ENCODE measurements at places on chromosomes 12 and 14.
A peak's percentile ranks its signal among the peaks of the same experiment; 100 is the strongest.

- no peak for DNase-seq
Measured at GRCh38 chr12:10218021-10218420, 5.3 kb downstream of the GABARAPL1 start.

DNA sequence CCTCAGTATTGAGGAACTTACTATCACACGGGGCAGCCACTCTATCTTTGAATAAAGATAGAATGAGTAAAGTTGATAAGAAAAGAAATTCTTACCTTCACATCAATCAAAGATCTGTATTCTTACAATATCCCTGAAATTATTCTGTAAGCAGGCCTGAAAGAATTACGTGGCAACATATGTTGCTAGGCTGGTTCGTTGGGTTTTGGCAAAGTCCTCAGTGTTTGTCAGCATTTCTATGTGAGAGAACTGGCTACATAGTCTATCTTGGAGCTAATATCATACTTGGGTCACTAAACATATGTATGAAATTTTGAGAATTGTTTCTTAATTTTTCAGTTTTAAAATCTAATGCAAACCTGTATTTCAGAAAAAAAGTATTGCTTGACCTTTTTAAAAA is 412.2 kb upstream of the GARIN6 start:
- DNase-seq, result no peak

DNA sequence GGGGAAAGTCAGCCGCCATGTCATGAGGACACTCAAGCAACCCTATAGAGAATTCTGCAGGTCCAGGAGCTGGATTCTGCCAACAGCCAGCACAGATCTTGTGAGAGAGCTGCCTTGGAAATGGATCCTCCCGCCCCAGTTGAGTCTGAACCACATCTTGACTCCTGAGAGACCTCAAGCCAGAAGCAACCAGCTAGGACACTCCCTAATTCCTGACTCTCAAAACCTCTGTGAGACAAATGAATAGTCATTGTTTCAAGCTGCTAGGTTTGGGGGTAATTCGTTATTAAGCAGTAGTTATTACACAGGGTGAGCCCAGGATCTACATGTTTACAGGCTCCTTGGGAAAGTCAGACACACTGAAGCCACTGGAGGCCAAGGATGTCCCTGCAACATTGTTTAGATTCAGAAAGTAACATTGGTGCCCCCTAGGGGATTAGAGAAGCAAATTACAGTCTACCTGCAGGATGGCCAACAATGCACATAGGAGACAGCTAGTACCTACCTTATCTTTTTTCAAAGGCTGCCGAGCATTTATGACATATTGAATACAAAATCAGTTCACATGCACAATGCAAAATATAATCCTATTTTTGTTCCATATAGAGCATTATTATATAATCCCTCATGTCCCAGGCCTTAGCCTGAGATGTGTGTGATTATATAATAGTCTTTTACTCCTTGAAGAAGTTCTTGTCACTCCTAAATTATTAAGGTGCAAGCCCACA is 57.9 kb upstream of the FICD start:
- peak; percentile 45 for DNase-seq

- no peak for DNase-seq
Measured at GRCh38 chr12:102776041-102776440, 141.0 kb downstream of the PAH start.

DNA sequence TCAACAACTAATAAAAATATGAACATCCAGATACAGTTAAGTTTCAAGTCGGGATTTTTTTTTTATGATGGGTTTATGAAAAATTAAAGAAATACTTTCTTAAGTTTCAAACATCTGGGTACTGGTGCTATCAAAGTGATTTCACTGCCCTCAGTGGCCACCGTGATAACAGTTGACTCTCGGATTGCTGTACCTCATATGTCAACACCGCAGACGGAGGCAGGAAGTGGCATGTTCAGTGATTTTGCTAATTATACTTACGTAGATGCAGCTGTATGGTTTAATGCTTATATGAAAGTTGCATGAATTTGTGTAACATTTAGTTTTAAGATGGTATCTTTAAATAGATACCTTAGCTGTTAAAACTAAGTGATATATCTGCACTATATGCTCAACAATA is 20.8 kb upstream of the FBLN5 start:
- DNase-seq, result no peak

GRCh38 chr12:25859976-25860375 is 98.5 kb upstream of the RASSF8 start:
- no peak for DNase-seq

GRCh38 chr12:90910958-90911357 is 44.0 kb downstream of the CCER1 start:
- no peak for DNase-seq

DNA sequence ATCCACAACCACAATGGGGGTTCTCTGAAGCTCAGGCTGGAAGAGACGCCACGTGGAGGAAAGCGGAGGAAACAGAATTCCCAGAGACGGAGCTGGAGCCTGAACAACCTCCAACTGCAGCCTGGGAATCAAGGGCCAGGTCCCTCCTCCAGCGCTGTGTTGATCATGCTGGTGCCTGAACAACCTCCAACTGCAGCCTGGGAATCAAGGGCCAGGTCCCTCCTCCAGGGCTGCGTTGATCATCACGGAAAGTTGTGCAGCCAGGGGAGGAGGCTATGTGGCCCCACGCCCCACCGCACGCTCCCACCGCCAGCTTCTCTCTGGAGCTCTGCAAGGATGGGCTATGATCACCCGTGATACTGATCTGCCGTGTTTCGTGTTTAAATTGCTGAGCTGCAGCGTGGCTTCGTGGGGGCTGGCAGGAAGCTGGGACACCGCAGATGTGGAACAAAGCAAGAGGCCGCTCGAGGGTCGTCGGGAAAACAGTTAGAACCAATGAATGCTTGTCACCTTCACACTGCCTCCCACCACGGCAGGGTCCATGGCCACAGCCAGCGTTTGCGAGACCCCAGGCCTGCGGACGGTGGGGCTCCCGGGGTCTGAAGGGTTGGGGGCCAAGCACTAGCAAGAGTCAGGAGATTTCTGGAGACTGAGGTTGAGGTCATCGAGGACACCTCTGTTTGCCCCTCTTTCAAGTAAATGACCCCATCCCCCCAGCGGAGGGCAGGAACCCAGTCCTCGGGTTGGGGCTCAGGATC is 51.8 kb upstream of the FBRSL1 start:
- no peak for DNase-seq

DNA sequence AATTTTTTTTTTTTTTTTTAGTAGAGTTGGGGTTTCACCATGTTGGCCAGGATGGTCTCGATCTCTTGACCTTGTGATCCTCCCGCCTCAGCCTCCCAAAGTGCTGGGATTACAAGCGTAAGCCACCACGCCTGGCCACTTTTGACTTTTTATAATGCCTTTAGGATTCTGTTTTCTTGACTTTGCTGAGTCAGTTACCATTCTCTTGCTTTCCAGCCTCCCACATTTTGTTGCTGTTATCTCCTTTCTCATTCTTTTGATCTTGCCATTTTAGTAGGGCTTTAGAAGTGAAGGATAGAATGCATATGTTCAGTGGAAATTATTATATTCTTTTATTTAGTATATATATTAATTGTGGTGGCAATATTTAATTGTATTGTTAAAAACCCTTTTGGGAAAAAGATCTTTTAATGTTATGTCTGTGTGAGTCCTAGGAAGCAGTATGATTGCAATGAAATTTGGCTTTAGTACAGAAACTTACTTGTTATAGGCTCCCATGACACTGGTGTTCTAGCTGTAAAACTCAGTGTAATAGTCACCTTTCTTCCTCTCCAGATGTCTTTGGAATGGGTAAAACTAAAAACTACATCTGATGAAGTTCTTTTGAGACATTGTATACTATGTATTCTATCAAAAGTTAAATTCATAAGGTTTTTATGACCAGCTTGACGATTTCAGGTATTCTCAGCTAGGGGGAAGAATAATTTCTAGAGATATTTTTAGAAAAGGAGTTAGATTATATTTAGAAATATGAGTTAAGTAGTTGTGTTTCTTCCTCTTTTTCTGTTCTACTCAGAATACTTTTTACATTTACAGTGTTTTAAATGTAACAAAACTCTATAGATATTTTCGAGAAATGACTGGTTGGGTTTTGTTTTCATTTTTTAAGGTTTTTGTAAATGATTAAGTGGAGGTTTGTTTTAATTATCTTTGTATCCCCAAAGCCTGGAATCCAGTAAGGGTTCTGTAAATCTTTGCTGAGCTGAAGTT is 74.7 kb downstream of the APAF1 start:
- no peak for DNase-seq

DNA sequence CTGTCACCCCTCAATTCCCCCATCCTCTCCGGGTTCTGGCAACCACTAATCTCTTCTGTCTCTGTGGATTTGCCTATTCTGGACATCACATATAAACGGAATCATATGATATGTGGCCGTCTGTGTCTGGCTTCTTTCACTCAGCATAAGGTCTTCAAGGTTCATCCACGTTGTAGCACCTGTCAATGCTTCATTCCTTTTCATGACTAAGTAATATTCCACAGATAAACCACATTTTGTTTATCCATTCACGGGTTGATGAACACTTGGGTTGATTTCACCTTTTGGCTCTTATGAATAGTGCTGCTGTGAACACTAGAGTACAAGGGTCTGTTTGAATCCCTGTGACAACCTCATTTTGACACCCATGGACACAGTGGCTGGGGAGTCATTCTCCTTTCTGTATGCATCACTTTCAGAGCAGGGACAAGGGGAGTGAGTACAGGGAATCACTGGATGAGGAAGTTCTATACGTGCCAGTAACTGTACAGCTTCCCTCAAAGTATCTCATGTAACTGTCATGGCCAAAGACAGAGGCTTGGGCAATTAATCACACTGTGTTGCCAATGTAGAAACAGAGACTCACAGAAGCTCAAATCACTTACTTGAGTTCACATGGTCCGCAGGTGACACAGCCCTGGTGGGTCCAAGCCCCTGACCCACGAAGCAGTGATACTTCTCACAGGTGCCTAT is 10.9 kb upstream of the TESC start:
- no peak for DNase-seq

GRCh38 chr14:73295198-73295796 is 58.0 kb downstream of the PAPLN start:
- DNase-seq, result peak; percentile 41

GRCh38 chr12:89899651-89900050 is 191.0 kb upstream of the ATP2B1 start:
- no peak for DNase-seq

GRCh38 chr12:90953956-90954421 is 987 bp downstream of the CCER1 start:
- DNase-seq, result no peak

- DNase-seq, result no peak
Measured at GRCh38 chr12:54047160-54047963, 6.3 kb upstream of the HOXC4 start.

DNA sequence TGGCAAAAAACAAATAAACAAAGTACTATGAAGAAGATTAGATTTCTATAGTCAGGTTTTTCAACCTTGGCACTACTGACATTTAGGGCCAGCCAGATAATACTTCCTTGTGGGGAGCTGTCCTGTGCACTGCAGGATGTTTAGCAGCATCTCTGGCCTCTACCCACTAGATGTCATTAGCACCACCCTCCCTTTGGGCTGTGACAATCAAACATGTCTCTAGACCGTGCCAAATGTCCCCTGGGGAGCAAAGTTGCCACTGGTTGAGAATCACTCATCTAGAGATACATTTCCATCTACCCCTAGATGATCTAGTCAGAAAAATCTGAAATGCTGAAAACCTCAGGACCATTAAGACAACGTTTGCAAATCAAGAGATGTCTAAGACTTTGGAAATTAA is 29.9 kb downstream of the SRRM4 start:
- no peak for DNase-seq

- DNase-seq, result peak; percentile 17
Measured at GRCh38 chr14:58969951-58970751, 218.3 kb upstream of the DAAM1 start.

GRCh38 chr14:73859145-73859544 is 7.5 kb downstream of the PTGR2 start:
- no peak for DNase-seq

DNA sequence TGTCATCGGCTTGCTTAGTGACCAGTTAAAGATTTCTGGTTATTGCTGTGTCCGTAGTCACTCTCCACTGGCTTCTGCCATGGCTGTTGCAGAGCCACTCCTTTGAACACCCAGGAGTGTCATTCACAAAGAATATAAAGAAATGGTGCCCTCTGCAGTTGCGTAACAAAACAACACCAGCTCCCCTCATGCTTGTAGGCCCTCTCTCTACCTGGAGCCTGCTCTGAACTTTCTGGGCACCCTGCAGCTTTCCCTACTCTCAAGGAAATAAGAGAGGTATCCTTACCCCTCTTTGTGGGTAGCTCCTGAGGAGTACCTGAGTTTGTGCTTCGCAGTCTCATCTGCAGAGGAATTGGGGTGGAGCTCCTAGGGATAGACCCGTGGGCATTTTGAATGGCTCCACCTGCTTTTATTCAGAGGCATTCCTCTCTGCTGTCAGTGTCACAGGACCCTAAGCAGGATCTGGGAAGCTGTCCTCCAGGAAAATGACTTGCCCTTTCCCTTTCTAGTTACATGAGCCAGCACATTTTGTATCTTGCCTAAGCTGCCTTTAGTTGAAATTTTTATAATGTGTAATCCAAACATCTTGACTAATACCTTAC is 97.2 kb upstream of the TMEM260 start:
- peak; percentile 5 for DNase-seq

DNA sequence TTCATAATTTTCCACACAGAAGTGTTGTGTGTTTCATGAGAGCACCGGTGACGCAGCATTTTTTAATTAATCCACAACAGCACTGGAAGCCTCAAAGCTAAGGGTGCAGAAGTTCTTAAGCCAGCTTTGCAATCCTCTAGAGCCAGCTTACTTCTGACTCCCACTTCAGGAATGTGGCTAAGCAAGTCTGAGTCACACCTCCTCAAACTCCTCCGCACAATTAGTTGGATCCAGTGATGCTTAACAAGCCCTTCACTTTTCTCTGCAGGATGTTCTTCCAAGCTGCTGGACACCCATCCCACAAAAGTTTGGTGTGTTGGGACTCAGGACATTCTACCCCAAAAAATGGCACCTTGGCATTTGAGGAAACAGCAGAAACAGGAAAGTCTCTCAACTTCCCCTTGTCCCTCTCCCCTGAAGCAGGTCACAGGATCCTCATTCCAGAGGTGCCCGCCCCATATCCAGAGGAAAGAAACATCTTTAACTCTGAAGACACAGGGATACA is 210.0 kb downstream of the PPM1H start:
- DNase-seq, result peak; percentile 98

DNA sequence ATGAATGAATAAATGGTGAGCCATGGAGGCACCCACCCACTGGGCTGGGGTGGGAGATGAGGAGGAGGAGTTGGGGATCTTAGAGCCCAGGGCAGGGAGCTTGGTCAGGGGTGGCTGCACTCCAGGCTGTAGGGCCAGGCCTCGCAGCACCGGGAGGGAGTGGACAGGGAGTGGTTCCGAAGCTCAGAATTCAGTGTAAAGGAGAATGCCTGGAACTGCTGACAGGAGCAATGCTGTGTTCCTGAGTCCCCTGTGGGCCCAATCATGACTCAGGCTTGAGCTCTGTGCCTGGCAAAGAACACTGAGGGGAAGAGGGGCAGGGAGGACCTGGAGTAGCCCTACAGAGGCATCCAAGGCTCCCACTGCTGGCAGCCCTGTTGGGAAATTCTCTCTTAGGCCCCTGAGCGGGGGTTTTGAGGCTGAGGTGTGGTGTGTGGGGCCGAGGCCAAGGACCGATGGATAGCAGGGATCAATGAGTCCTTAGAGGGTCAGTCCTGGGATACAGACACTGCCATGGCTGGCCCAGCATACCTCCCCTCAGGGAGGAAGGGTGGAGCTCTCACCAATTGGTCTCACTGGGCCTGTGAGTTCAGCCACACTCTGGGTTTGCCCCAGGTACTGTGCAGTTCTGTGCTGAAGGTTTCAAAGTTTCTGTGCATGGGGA is 9.5 kb upstream of the RABGGTA start:
- no peak for DNase-seq

All from EL (cell line).